ENCODE measurements at places on chromosomes 6 and 20.

DNA sequence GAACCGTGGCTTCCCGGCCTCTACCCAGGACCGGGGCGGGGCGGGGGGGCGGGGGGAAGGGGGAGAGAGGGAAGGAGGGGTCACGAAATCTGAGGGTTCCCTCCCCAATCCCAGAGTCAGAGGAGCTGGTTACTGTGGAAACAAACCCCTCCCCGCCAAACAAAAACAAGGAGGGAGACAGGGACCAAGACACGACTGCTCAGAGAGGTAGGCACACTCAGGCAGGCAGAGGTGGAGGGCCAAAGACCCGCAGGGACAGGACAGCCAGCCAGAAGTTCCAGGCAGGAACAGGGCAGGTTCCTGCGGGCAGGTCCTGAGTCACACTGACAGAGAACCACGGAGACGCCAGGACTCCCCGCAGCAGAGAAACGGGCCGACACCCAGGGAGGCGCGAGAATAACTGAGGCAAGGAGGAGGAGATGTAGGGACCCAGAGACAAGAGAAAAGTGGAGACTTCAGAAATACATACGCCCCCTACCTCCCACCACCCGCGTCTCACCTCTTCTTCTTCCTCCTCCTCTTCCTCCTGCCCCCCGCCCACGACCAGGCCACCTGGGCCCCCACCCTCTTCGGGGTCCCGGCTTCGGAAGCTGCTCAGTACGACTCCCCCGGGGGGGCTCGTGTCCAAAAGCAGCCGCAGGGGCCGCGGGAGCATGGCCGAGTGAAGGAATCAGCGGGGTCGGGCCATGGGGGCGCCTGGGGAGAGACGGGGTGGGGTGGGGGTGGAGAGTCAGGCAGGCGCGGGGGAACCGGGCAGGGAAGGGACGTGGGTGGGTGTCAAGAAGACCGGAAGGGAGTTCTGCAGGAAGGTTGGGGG lies 578 bp downstream of the RGL2 start:
- no peak for DNase-seq

GRCh38 chr20:16437387-16437996 lies 135.8 kb downstream of the KIF16B start:
- DNase-seq: no peak

GRCh38 chr6:166176106-166176505 lies 8.5 kb upstream of the TBXT start:
- no peak for DNase-seq

GRCh38 chr6:123780021-123780420 lies 23.6 kb upstream of the NKAIN2 start:
- no peak for DNase-seq

DNA sequence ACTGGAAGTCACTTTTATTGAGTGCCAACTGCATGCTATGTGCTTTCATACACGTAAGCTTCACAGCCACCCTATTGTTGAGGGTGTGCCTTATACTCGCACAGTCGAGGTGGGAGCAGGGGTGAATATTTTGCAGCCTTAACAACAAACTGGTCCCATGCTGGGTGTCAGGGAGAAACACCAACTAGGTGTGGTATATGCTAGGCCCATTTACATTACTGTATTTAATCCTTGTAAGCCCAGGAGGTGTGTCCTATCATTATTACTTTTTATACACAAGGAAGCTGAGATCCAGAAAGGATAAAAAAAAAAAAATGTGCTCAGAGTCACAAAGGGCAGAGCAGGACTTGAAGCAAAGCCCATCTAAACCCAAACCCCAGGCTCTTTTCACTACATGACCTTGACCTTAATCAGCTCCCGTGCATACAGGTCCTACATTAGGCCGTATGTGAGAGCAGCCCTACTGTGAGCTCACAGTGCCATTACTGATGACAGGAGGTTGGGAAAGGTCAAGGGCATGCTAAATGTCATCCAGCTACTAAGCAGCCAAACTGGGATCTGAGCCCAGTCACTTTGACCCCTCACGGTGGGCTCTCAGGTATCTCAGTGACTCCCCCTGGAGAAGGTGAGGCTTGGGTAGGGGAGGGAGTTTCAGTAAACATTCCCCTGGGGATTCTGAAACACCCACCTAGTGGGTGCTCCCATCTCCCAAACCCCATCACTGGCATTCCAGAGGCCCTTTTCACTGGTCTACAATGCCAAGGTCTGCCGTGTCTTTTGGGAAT lies 61.7 kb downstream of the BFSP1 start:
- no peak for DNase-seq

GRCh38 chr20:19672498-19672897 lies 85.6 kb upstream of the RIN2 start:
- no peak for DNase-seq

- no peak for DNase-seq
Measured at GRCh38 chr6:572596-573265, 84.2 kb downstream of the HUS1B start.

GRCh38 chr6:40947876-40948526 lies 91.0 kb downstream of the UNC5CL start:
- DNase-seq: no peak

GRCh38 chr20:15596220-15596890 lies 976.9 kb downstream of the KIF16B start:
- DNase-seq: no peak

- no peak for DNase-seq
Measured at GRCh38 chr6:151389618-151390275, 1.6 kb downstream of the ZBTB2 start.

GRCh38 chr6:158324136-158324535 lies 11.9 kb downstream of the TULP4 start:
- DNase-seq: no peak

DNA sequence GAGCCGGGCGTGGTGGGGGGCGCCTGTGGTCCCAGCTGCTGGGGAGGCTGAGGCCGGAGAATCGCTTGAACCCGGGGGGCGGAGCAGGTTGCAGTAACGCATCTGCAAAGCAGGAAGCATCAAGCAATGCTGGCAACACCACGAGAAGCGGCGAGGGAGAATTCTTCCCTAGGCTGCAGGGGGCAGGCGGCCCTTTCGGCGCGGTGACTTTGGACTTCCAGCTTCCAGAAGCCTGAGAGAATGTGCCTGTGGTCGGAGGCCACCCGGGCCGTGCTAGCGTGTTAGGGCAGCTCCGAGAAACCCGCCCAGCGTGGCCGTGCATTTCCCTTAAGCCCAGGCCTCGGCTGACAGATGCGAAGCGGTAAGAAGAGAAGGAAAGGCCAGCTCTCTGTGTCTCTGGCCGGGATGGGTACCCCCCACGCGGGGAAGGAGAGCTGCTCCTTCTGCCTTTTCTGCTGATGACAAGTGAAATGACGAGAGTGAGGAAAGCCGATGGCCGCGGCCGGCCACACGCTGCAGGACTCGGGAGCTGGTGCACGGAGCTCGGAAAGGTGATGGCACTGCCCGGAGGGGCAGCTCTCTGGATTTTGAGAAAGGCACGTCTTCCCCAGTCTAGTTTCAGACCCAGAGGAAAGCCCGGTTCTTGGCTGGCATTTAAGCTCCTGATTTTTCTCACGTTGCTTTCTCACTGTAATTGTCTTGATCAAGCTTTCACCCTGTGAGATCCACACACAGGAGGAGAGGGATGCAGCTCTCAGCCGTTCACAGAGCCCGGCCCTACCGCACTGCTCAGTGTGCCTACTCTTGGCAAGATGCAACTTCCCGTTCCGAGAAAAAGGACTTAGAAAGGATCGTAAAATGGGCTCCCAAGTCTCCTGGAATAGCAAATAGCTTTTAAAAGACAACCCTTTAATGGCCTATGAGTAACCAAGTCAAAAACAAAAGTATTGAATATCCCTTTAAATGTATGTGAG lies 68.3 kb upstream of the EXOC2 start:
- DNase-seq: no peak

- DNase-seq: no peak
Measured at GRCh38 chr6:147297663-147298316, 93.6 kb downstream of the STXBP5 start.

Measured in CMK (cell line).